ENCODE measurements at places on chromosomes 11 and 22.
A peak's percentile ranks its signal among the peaks of the same experiment; 100 is the strongest.

DNA sequence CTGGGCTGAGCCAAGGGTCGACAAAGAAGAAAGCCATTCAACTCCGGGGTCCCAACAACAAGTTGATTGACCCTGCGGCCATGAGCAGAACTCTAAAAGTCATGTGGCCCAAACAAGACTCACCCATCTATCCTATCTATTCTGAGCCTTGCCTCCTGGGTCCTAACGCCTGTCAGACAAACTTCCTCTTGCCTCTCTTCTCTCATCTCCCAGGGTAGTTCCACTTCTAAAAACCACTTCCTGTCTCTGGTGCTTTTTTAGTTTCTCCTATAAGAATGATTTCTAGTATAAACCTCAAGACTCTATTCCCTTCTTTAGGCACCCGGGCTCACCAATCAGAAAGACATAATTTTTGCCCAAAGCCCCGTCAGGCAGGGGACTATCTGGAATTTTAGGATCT is 530.2 kb downstream of the DLG2 start:
- no peak for DNase-seq

DNA sequence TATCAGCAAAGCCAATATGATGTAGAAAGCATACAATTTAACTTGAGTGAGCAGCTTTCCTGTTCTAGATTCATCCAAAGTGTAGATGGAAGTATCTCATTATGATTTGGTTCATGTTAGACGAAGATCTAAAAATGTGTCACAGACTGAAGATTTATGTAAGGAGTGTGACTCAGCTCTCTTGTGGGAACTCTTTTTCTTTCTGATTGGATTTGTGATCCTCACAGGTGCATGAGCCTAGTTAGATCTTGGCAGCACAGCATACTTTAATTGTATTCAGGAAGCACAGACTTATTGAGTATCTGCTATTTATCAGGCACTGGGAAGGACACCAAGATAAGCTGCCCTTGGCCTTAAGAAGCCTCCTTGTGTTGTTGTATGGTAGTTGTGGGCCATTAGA is 147.1 kb downstream of the C11orf91 start:
- DNase-seq = no peak

DNA sequence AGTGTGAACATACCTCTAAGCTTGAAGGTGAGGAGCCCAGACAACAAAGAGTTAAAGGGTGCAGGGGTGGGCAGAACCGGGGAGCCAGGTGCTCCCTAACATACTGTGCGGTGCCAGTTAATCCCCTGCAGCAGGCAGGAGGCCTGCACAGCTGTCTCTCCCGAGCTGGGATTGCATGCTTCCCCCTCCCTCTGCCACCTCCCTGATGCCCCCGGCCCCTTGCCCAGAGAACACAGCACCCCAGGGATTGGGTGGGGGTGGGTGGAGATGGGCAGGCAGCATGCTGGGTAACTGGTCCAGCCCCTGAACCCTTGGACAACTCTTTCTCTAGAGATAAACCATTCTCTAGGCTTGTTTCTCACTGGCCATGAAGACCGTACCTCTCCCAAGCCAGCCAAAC is 67.7 kb upstream of the MYOD1 start:
- no peak for DNase-seq

DNA sequence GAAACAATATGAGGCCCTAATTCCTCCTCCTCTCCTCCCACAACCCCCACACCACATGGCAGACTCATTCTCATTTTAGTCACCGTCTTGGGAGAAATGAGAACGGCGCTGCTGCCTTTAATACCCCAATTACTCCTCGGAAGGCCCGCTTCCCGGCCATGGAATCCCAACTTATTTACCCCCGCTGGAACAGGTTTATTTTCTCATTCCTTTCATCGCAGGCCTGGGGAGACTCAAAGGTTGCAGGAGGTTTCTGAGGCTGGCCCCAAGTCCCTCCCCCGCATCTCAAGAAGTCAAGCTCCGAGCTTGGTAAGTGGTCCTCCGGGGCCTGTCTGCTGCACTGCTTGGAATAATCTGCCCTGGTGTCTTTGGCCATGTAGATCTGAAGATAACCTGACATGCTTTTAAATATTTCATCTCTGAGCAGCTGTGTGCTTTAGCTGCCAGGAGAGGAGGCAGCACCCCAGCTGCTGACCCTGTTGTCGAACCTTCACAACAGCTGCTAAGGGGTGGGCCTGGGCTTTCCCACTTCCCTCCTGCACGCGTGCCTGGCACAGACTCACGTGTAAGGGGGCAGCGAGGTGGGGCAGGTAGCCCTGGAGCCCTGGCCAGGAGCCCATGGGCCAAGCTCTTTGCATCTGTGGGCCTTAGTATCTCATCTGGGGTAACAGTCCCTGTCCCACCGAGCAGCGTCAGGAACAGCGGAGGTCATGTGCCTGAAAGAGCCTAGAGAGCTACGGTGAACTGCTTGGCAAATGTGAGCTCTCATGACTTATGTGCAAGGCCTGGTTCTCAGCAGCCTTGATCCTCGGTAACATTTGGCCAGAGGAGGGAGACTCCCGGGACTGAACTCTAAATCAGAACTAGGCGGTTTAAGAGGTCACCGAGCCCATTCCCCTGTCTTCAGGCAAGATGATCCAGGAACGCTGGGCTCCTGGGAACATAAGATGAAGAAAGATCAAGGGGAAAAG is 164.6 kb downstream of the ST3GAL4 start:
- no peak for DNase-seq

GRCh38 chr11:64484191-64485022 is 106.6 kb upstream of the SLC22A12 start:
- DNase-seq = no peak

GRCh38 chr11:65810046-65810868 is 23.4 kb downstream of the OVOL1 start:
- no peak for DNase-seq

DNA sequence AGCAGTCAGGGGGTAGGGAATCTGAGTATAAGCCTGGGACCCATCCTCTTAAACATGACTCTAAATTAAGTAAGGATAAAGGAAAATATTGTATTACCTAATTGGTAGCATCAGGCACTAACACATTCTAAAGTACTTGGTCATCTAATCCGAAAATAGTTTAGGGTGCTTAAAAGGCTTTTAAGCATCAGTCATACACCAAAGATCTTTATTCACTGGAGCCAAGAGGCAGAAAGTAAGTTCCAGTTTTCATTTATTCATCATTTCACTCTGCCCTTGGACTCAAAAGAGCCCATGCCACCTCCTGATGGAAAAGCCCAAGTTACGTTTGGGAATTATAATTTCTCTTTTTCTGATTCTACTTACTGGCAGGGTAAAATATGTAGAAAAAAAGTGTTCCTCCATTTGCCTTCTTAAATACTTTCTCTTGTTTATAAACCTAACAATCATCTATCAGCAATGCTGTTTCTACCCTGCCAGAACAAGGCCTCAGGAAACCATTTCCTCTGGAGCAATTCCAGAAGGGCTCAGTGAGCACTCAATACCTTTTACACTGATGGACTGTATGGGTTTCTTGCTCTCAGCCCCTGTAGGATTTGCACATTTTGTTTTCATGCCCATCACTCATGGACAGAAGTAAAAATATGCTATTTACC is 120.1 kb upstream of the SLC5A12 start:
- DNase-seq = no peak

GRCh38 chr22:49400136-49400940 is 427.3 kb downstream of the BRD1 start:
- no peak for DNase-seq

GRCh38 chr22:25488244-25489020 is 76.0 kb upstream of the GRK3 start:
- no peak for DNase-seq

GRCh38 chr11:110425751-110426545 is 3.8 kb upstream of the FDX1 start:
- no peak for DNase-seq

- DNase-seq = no peak
Measured at GRCh38 chr11:113675003-113675561, 31.0 kb downstream of the TMPRSS5 start.

- DNase-seq = peak; percentile 86
Measured at GRCh38 chr22:43343262-43343669, at the start of gene SCUBE1. Gene SCUBE1, minus strand, starts transcription at chr22:43343372. Its CDS starts 111 bp downstream, at chr22:43343261.

- no peak for DNase-seq
Measured at GRCh38 chr22:29856496-29856895, 18.4 kb upstream of the ASCC2 start.

DNA sequence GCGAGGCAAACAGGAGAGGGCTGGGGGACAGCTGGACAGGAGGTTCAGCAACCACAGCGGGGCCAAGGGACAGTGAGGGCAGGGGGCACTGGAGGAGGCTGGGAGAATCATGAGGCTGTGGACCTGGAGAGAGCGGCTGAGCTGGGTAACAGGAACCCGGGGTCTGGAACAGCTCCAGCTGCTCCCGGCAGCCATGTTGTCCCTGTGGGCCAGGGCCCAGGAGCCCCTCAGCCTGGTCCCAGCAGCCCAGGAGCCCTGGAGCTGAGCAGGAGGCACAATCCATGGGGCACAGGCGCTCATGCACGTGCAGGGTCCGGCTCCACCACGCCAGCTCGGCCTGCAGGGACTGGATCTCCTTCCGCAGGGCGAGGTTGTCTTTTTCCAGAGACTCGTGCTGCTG is 7.4 kb downstream of the BATF2 start:
- no peak for DNase-seq

- DNase-seq = no peak
Measured at GRCh38 chr11:109192864-109193263, 229.1 kb upstream of the C11orf87 start.

- no peak for DNase-seq
Measured at GRCh38 chr22:45069925-45070324, 60.1 kb upstream of the PHF21B start.

DNA sequence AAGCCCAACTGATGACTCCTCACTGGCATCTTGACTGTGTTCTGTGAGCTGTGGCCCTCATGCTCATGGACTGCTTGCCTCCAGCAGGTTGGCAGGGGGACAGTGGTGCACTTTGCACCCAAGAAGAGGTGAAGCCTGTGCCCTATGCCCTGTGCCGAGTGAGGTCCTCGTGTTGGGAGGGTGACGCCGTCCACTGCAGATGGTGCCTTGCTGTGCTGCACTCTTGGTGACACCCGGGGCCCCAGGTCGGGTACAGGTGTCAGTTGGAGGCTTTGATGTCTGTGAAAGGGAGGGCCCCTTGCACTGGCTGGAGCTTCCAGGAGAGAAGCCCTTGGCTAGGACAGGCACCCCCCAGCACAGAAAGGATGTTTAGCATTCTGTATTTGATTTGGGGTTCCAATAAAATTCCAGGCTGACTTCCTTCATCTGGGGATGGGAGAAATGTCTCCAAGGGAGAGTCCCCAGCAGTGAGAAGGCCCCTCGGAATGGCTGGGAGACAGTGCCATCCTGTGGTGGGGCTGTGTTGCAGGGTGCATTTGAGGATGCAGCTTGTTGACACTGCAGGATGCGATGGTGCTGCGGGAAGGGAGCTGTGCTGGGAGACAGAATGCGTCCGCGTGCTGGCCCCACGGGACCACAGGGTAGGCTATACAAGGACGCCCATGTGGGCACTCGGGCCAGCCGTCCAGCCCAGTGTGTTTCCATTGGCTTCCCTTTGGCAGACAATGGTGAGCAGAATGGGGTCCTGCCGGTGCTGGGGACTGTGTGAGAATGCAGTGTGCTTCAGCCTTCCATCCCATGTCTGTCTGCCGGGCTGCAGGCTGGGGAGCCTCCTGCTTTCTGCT is 2.5 kb upstream of the ZDHHC8 start:
- no peak for DNase-seq

- DNase-seq = peak; percentile 62
Measured at GRCh38 chr22:46537946-46538813, 760 bp upstream of the CELSR1 start.

- DNase-seq = no peak
Measured at GRCh38 chr11:65547446-65548125, 10.6 kb downstream of the LTBP3 start.

DNA sequence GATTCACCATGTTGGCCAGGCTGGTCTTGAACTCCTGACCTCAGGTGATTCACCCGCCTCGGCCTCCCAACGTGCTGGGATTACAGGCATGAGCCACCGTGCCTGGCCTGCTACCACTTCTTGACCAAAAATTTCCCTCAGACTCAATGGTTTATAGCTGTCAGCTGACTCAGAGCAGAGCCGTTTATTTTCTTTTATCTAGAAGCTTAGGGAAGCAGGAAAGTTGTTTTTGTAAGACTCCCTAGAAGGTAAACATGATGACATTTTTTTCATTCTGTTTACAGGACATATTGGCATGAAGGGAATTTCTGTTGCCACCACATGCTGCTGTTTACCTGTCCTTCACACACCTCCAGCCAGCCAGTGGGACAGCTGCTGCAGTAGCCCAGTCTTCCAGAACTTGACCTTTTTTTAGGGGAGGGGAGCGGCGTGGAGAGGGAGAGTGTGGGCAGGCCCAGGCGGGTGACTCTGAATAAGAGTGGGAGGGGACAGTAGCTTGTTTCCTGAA is 56.1 kb upstream of the PTPRJ start:
- DNase-seq = no peak

- no peak for DNase-seq
Measured at GRCh38 chr11:126391286-126391954, 35.9 kb downstream of the ST3GAL4 start.

DNA sequence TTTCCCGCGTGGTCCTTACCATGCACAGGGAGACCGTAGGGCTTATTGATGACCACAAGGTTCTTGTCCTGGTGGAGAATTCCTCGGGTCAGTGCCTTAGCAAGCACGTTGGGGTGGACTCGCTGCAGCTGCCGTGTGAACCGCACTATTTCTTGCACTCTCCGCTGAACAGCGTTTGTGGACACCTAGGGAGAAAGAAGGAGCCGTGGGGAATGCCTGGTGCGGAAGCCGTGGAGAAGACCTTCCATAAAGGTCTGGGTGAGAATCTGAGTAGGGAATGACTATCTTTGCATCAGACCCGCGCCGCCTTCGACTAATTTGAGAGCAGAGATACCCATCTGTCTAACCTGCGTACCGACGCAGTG is 597 bp downstream of the RPUSD4 start:
- peak; percentile 32 for DNase-seq

- DNase-seq = no peak
Measured at GRCh38 chr22:46072981-46073682, 77.2 kb upstream of the PPARA start.

DNA sequence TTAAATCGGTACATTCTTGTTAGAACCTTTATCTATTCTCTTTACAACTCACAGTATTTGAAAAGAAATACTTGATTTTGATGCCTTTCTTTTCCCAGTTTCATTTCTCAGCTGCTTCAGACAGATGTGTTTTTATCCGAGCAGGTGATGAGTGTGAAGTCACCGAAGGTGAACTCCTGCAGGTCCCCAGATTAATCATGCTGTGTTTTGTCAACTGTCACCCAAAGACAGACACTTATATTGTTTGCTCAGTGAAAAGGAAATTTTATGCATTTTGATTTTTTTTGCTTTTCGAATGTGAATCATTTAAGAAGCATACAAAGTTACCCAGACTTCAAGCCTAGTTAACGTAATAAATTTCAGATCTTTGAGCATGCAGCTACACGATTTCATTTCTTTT is 7.8 kb upstream of the TMPRSS13 start:
- no peak for DNase-seq

DNA sequence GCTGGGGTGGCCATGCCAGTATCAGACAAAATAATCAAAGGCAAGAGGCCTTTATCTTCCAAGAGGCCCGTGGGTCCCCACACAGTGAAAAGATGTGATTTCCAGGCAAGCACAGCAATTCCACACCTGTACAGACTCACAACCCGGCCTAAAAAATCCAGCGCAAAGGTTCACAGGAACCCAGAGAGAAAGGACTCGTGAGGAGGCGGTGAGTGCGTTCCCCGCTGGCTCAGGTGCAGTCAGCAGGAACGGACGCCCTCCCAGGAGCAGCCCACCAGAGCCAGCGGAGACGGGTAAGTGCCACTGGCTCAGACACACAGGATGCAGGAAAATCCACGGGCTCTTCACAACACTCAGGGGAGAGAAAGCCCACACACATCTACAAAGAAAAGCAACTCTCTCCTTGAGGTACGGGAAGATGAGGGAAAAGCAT is 4.4 kb downstream of the TOLLIP start:
- DNase-seq = no peak

GRCh38 chr11:108466405-108466804 is 924 bp downstream of the C11orf65 start:
- no peak for DNase-seq
